ENCODE measurements at places on chromosomes 6 and 20.

DNA sequence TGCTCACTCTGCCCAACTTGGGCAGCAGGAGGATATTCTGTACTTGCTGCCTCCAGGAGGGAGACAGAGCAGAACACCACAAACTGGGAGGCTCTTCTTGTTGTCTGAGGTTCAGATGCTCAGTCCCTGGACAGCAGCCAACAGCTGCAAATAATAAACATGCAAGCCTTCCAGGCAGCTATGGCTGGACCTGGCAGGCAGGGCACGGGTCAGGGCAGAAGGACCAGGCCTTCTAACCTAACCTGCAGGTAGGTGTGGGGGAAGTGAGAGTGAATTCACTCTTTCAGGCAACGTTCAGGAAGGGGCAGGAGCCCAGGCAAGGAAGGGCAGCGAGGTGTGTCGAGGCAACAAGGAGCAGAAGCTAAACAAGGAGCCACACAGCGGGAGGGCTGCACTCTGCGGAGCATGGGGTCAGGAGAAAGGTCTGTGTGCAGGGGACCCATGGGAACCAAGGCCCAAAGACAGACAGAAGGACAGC lies 31.5 kb downstream of the NINL start:
- peak; percentile 67 for DNase-seq

GRCh38 chr6:147322299-147323162 lies 118.3 kb downstream of the STXBP5 start:
- no peak for DNase-seq

- DNase-seq: peak; percentile 26
Observed at GRCh38 chr6:131954059-131954774, 3.0 kb upstream of the CCN2 start.

DNA sequence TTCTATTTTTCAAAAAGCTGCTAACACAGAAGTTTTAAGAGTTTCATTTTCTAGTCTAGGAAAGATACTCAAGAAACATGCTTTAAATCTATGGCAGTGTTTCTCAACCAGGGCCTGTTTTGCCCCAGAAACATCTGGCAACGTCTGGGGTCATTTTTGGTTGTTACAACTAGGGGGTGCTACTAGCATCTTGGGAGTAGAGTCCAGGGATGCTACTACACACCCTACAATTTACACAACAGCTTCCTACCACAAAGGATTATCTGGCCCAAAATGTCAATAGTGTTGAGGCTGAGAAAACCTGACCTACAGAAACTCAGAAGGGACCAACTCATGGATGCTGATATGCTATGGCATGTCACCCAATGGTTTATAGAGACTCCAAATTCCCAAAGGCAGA lies 24.4 kb downstream of the SERAC1 start:
- DNase-seq: peak; percentile 6

DNA sequence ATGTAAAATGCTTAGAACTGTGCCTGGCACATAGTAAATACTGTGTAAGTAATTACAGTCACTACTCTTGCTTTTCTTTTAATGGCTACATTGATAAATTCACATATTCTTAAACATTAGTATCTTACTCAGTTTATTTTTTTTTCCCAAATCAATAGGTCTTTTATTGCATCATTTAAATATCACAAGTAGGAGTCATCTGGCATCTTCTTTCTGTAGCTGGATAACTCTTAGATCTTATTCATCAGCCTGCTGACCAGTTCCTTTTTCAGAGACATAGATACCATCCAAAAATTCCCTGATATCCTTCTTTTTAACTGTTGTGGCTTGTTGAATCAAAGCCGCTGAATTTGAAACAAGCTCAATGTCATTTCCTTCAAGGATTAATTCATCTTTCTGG lies 20.0 kb upstream of the PHF3 start:
- DNase-seq: no peak

- no peak for DNase-seq
Observed at GRCh38 chr6:120826253-120826652, 508.0 kb downstream of the TBC1D32 start.

DNA sequence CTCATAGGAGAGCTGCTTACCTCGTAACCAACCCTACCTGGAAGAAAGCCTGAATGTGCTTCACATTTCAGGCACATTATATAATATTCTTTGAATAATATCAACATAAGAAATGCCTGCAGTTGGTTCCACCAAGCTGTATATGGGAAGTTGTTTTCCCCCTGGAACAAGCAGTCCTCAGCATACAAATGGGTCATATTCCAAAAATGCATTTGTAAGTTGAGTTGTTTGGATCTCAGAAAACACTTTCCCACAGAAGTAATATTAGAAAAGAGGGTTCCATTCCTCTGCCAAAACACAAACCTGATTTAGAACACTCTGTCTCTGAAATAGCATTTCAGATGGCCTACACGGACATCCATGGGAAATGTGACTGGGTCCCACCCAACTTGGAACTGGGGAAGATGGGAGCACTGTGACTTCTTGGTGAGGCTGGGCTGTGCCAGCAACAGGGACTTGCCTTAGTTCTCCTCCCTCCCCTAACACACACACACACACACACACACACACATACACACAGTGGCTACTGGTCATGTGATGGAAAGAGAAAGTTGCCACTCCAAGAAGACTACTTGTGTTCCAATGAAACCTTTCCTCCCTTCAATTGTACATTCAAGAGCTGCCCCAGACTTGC lies 11.4 kb upstream of the RCAN2 start:
- no peak for DNase-seq

GRCh38 chr6:21590346-21590745 lies 3.2 kb upstream of the SOX4 start:
- no peak for DNase-seq

GRCh38 chr6:41222045-41222444 lies 6.1 kb upstream of the TREML4 start:
- no peak for DNase-seq

GRCh38 chr20:13821876-13822275 lies 37.0 kb downstream of the NDUFAF5 start:
- DNase-seq: peak; percentile 79

- peak; percentile 29 for DNase-seq
Observed at GRCh38 chr6:157020398-157020797, 243.2 kb downstream of the ARID1B start.

GRCh38 chr6:99739526-99739925 lies 132.9 kb downstream of the PRDM13 start:
- DNase-seq: no peak

GRCh38 chr6:111437573-111437972 lies 45.4 kb downstream of the REV3L start:
- no peak for DNase-seq

DNA sequence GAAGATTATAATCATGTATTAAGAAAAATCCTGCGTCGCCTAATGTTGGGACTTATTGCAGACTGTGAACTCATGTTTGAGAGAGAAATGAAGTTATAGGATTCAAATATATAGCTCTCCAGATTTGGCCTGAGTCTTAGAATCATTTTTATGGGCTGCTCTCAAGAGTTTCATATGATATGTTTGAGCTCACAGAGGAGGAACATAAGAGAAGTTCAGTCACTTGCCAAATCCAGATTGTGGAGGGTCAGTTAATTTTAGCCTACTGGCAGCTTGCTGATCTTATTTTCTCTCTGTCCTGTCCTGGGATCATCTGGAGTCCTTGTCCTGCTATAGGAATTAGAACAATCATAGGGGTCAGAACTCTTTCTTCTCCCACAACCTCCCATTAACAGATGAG lies 186.1 kb upstream of the SUPT3H start:
- DNase-seq: no peak

DNA sequence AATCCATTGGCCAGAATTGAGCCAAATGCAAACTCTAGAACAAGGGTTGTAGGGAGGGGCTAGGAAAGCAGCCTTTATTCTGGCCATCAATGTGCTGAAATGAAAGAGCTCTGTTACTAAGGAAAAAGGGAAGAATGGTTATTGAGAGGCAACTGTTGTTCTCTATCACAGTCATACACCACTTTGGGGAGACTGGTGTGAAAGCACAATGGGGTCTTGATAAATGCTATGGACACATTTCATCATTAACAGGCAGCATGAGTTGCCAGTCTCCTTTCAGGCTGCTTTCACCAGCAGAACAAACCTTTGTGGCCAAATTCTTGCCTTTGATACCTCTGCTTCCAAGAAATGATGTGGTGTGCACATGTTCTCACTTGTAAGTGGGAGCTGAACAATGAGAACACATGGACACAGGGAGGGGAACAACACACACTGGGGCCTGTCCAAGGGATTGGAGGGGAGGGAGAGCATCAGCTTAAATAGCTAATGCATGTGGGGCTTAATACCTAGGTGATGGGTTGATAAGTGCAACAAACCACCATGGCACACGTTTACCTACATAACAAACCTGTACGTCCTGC lies 86.2 kb downstream of the CDS2 start:
- no peak for DNase-seq

GRCh38 chr6:84908304-84908904 lies 144.0 kb upstream of the TBX18 start:
- DNase-seq: no peak

- DNase-seq: peak; percentile 23
Observed at GRCh38 chr20:11117808-11118528, 444.2 kb upstream of the JAG1 start.

DNA sequence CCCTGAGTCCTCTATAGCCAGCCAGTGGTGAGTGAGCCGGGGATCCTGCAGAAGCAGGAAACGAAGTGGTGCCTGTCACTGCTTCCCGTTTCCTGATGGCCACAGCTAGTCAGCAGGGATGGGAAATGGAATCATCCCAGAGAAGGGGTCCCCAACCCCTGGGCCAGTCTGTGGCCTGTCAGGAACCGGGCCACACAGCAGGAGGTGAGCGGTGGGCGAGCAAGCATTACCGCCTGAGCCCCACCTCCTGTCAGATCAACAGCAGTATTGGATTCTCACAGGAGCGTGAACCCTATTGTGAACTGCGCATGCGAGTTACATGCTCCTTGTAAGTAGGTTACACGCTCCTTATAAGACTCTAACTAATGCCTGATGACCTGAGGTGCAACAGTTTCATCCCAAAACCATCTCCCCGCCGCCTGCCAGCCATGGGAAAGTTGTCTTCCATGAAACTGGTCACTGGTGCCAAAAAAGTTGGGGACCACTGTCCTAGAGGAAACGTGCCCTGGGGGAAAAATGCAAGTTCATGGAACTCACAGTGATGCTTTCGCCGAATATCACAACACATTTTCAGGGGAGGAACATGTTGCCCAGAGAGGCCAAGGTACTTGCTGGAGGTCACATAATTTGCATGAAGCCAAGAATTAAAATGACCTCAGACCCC lies 113.8 kb downstream of the JPH2 start:
- no peak for DNase-seq

DNA sequence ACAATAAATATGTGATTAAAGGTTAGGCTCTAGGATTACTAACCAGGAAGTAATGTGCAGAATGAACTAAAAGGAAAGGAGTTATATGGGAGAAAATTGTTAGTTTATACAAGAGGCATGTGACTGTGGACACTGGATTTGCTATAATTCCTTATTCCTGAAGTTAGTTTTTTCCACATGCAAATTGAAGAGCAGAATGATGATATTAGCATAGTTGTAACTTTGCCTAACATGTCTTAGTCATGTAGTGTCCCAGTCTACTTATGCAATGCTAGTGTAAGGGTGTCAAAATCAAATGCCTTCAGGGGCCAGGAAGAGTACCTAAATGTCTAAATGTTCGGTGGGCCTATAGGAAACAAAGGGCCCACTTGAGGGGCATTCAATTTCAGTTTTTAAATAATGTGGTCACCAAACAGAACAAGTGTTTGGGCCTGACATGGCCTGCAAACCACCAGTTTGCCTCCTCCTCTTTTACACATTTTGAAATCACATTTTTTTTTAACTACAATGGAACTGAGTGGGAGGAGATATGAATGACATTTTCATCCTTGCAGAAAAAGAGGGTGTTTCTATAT lies 28.0 kb upstream of the CEP85L start:
- DNase-seq: peak; percentile 59

GRCh38 chr6:76885861-76886301 lies 577.4 kb downstream of the HTR1B start:
- peak; percentile 5 for DNase-seq

- DNase-seq: no peak
Observed at GRCh38 chr6:2715737-2716136, 35.0 kb downstream of the MYLK4 start.

- no peak for DNase-seq
Observed at GRCh38 chr6:158437571-158437970, 122.3 kb upstream of the TMEM181 start.

DNA sequence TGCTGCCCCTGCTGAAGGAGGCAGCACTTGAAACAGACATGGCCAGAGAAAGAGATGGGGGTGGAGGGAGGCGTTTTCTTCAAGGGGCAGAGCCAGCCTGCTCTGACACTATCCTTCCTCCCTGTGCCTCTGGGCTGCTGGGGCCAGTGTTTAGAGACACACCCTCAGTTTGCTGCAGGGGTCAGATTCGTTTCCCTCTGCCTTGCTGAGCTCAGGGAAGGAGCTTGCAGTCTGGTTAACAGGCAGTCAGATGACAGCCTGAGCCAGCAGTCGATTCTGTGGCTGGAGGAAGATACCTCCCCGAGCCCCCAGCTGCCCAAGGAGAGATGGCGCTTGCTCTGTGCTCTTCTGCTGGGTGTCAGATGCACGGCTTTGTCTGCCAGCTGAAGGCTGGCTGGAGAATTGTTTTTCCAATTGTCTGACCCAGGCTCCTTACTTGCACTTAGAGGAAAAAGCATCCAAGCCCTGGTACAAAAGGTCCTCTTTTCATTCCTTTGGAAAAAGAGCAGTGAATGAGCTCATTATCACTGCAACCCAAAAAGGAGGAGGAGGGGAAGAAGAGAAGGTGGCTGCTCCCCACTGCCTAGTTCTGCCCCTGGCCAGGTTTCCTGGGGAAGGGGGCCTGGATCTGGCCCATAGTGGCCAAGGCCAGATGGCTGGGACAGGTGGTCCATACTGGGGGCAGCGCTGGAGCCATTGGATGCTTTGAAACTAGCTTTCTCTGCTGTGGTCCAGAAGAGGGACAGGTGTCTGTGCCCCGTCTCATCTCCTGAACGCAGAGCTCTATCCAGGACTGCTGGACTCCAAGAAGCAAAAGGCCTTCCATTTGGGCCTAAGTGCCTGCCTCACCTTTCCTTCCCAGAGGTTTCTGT lies 88.2 kb downstream of the TCP11 start:
- DNase-seq: peak; percentile 24

- DNase-seq: peak; percentile 17
Observed at GRCh38 chr6:113903666-113904330, 46.7 kb downstream of the MARCKS start.

GRCh38 chr20:61443443-61444126 lies 191.5 kb downstream of the CDH4 start:
- DNase-seq: no peak

DNA sequence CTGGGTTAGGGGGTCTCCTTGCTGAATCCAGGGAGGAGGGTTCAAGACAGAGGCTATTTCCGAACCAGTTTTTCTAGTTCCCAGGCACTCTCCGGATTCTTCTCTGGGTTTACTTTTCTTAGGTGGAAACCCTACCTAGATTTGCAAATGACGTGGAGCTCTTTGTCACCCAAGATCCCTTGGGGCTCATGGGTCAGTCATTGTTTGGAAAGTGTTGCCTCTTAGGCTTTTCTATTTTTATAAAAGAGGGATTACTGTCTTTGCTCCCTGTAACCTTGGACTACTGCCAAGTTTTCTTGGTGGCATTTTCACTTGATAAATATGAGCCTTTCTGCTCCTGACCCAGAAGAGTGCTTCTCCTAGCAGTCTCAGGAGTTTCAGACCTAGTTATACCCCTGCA lies 33.6 kb downstream of the FAM209B start:
- no peak for DNase-seq
